H1 (cell line): ENCODE measurements at places on chromosomes 2 and 18.

DNA sequence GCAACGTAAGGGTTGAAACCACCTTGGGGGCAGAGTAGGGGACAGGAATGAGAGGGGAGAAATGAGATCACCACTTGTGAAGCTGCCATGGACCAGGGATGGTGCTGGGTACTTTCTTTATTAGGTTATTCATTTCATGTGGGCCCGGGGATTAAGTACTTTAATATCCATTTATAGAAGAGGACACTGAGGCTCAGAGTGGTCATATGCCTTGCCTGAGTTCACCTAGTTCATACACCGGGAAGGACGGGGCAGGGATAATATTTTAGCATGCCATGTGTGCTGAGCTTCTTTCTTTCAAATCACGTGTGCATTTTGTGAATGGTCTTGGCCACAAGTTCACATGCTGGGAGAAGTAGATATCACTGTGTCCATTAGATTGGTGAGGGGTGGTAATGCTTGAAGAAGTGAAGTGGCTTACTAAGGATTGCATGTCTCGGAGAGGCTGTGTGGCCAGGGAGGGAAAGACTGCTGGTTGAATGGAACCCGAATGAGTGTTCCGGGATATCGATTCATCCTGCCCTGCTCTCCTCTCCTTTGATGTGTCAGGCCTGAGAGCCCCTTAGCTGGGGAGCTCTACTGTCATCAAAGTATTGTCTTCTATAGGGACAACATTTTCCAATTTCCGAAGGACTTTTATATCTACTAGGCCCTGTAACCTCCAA lies 187.1 kb downstream of the MYCN start:
- no peak for DNase-seq

GRCh38 chr2:69579536-69579935 lies 64.0 kb downstream of the AAK1 start:
- DNase-seq = no peak

- DNase-seq = no peak
These were observed 99.9 kb upstream of the SLC38A11 start for GRCh38 chr2:165055082-165055851.

GRCh38 chr2:143954186-143954585 lies 565.7 kb downstream of the ZEB2 start:
- DNase-seq = no peak

GRCh38 chr2:5798084-5798483 lies 105.9 kb downstream of the SOX11 start:
- DNase-seq = no peak

DNA sequence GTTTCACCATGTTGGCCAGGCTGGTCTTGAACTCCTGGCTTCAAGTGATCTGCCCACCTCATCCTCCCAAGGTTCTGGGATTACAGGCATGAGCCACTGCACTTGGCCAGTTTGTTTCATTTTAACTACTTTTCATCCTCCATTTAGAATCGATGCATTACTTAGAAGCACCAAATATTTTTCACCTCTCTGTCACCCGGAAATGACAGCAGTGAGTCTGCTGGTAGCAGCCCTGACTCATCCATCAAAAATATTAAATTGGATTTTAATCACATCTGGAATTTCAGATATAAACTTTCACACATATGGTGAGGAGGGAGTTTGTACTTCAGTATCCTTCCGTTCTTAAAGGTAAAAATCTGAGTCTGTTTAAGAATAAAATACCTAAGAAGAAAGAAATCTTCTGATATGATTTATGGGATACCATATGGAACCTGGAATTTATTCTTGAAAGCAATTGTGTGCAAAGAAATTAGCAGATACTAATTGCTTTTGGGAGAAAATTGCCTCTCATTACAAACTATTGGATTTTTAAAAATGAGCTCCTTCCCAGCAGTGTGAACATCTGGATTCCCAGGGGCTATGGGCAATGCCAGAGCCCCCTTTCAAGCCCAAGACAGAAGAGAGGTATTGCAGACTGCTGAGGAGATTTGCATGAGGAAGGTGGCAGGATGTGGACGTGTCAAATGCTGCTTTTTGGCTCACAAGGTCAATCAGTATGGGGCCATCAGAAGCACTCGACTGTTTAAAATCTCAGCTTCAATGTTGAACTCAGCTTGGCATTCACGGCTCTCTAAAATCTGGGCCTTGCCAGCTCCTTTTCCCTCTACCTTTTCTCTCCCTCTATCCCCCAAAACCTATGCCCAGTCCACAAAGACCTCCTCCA lies 279.5 kb upstream of the SIX2 start:
- DNase-seq = no peak

- DNase-seq = no peak
These were observed 216.7 kb upstream of the STON1 start for GRCh38 chr2:48313036-48313877.

DNA sequence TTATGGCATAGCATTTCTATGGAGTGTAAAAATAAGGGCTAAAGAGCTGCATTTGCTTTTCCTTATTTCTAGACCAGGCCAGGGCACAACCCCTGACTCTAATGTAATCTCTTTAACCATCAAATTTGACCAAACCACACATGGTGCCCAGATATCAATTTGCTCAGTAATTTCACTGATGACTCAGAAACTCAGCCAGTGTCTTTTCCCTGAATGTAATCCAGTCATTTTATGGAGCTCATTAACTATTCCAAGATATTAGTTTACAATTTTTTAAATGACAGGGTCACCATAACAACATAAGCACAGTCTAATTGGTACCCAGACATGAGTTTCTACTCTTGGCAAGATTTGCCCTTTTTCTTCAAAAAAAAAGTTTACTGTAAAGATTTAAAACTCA lies 270.8 kb upstream of the AGAP1 start:
- DNase-seq = no peak

GRCh38 chr2:50781646-50782045 lies 250.3 kb downstream of the NRXN1 start:
- DNase-seq = no peak

DNA sequence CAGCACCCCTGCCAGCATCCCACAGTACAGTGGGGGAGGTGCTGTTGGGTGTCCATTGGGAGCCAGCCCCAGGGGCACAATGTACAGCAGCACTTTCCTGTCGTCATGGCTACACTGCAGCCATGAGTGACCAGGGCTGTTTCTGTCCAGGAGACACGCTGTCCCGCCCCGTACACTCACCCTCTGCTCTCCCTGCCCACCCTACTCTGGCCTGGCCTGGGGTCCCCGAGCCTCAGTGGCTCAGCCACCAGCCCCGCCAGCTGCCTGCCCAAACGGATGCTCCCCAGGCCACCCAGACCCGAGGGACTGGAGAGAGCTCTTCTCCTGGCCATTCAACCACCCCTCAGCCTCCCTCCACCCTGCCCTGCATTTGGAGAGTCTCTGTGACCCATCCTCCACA lies 9.3 kb downstream of the TEKT4 start:
- no peak for DNase-seq

- DNase-seq = no peak
These were observed 516.7 kb downstream of the ERBB4 start for GRCh38 chr2:212021947-212022346.

- no peak for DNase-seq
These were observed 45.1 kb downstream of the RHOB start for GRCh38 chr2:20491739-20492531.

DNA sequence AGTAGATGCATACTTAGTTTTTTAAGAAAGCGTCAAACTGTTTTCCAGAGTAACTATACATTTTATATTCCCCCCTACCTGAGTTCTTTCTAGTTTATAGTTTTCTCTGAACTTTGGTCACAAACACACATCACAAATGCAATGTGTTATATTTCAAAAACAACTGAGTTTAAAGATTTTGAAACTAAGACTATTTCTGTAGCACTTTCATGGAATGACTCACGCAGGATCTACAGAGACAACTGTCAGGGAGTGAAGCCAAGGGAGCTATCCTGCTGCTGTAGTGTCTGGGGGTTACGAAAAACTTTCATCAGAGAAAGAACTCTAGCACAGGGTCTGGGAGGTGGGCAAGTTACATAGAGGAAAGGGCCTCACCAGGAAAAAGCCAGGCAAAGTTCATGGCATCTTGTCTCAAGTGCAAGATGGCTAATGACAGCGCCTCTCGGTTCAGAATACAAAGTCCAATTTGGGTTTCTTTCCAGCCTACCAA lies 66.8 kb downstream of the UXS1 start:
- DNase-seq = no peak

GRCh38 chr2:121203591-121204249 lies 81.3 kb downstream of the TFCP2L1 start:
- DNase-seq = no peak

- DNase-seq = no peak
These were observed 59.9 kb upstream of the PID1 start for GRCh38 chr2:229330952-229331351.

DNA sequence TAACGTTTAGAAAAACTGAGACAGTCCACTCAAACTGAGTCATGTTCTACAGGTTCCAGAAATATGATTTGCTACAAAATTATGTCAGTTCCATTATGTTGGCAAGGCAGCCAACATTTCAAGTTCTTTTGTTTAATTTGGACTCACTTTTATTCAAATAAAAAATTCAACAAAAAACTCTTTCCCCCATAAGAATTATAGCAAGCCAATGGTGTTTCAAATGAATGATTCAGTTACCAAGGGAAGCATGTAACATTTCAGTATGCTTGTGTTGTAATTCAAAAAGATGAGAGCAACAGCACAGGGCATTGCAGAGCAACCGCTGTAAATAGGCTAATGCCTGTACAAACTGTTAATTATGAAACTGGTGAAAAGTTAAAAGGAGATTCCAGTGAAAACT lies 140.8 kb downstream of the FIGN start:
- no peak for DNase-seq

- DNase-seq = no peak
These were observed 210.5 kb upstream of the GATA6 start for GRCh38 chr18:21958707-21959450.

- no peak for DNase-seq
These were observed 1242.0 kb upstream of the ACVR2A start for GRCh38 chr2:146602856-146603255.

DNA sequence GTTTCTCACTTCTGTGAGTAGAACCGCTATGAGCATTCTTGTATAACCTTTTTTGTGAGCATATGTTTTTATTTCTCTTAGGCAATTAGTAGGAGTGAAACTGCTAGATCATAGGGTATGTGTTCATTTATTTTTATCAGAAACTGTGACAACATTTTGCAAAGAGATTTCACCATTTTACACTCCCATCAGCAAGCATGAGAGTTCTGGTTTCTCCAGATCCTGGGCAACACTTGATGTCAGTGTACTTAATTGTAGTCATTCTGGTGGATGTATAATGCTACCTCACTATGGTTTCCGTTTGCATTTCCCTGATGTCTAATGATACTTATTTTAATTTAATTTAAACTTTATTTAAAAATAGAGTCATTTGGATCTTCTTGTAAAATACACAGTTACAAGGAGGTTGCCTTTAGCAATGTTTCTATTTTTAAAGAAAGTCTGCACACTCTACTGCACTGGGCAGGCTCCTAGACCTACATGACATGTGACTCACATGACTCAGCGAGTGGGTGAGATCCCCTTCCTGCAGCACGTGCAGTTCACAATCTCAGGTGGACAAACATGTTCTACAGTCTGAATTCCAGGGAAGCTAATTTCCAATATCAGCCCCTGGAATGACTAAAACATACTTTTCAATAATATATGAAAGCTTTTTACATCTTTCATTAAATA lies 127.0 kb upstream of the BCL2L11 start:
- DNase-seq = no peak

DNA sequence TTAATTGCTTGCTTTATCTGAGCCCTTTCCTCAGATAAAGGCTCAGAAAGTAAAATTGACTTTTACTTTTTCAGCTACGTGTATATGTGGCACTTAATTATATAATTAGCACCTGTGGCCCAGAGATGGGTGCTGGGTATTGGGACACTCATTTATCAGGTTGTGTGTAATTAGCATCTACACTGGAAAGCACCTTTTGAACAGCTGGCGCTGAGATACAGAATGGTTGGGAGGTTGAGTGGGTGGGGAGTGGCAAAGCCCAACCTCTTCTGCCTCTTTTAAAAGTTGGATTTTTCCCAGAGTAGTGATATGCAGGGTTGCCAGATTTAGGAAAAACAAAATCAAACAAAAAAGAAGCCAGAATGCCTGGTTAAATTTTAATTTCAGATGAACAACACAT lies 23.9 kb downstream of the SPTBN1 start:
- DNase-seq = no peak

DNA sequence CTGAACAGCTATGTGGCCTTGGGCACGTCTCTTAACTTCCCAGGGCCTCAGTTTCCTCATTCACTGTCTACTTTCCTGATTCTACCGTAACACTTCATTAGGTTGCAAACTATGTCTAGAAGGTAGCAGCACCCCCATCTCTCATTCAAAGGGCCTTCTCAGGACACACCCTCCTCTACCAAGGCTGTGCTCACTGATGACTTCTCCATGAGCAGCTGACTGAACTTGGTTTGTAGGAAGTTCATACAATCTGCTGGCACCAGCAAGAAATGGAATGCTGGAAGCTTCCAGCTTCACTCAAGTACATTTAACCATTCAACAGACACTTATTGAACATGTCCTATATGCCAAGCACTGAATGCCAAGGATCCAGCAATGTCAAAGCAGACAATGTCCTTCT lies 250.8 kb upstream of the CTAGE1 start:
- DNase-seq = no peak

GRCh38 chr2:234291765-234292204 lies 205.1 kb downstream of the ARL4C start:
- DNase-seq = no peak

- no peak for DNase-seq
These were observed 56.9 kb upstream of the LHCGR start for GRCh38 chr2:48812416-48812815.

DNA sequence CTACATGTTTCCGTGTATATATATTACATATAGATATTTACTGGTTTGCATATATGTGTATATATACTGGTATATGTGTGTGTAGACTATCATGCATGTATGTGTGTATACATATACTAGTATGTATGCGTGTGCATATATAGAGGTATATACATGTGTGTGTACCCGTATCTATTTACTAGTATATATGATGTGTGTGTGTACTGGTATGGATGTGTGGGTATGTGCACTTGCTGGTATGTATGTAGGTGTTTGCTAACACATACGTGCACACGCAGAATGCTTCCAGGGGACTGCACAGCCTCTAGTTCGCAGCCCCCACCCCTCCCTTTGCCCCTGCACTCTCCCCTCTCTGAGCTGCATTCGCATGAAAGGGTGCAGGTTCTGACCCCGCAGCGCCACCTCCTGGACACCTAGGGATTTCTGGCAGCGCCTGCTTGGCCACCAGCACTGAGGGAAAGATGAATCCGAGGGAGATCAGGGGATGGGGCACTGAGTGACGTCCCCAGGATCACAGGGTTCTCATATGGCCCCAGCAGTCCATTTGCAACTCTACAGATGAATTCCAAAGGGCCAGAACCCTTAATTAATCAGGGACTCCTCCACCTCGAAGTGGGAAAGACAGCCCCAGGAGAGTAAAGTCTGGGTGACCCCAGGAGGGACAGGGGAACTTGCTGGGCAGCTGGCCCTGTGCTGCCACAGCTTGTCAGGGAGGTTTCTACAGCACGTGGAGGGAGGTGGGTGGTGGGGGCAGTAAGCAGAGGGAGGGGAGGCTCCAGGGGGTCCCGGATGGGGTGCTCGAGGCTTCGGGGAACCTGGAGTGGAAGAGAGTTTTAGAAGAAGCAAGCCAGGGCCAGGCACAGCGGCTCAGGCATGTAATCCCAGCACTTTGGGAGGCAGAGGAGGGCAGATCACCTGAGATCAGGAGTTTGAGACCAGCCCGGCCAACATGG lies 66.8 kb upstream of the ASAP2 start:
- no peak for DNase-seq
